ENCODE measurements at places on chromosomes 11 and 22. TPM values are rescaled to one million over a fixed set of nuclear protein-coding genes. Genes with fewer than 3 reads are reported as not detected.

TUB gene
- total RNA-seq, result 0.25 TPM

SCARF2 gene
- total RNA-seq, result 8.6 TPM

MS4A1 gene
- total RNA-seq, result not detected

MS4A12 gene
- total RNA-seq, result not detected

FAM181B gene
- not detected for total RNA-seq

OR8A1 gene
- total RNA-seq, result not detected

SLC17A6 gene
- total RNA-seq, result not detected

GLYATL1 gene
- not detected for total RNA-seq

ROBO4 gene
- total RNA-seq, result 405 TPM

TYR gene
- total RNA-seq, result not detected

TTLL8 gene
- not detected for total RNA-seq

DEPDC7 gene
- total RNA-seq, result 0.39 TPM

NNMT gene
- 168 TPM for total RNA-seq

OR51I1 gene
- total RNA-seq, result not detected

CCDC34 gene
- total RNA-seq, result 6.7 TPM

MAJIN gene
- total RNA-seq, result not detected

PHOX2A gene
- not detected for total RNA-seq

PLAAT5 gene
- total RNA-seq, result not detected

VPREB1 gene
- total RNA-seq, result not detected

ROM1 gene
- 7.3 TPM for total RNA-seq

KCNJ5 gene
- total RNA-seq, result not detected

CEND1 gene
- 0.20 TPM for total RNA-seq

KRTAP5-10 gene
- total RNA-seq, result not detected

Measured in mammary microvascular endothelial cell (primary cell).